ENCODE measurements at places on chromosomes 4 and X. TPM values are rescaled to one million over a fixed set of nuclear protein-coding genes. Genes with fewer than 3 reads are reported as not detected.

The RLIM gene
- total RNA-seq: 8.6 TPM

The MAGED4B gene
- 1.3 TPM for total RNA-seq

The REPS2 gene
- 19.1 TPM for total RNA-seq

The ADAM29 gene
- not detected for total RNA-seq

The ALG13 gene
- total RNA-seq: 20.6 TPM

The CCKAR gene
- not detected for total RNA-seq

The PPP1R2C gene
- total RNA-seq: not detected

The CXorf49 gene
- not detected for total RNA-seq

The FGA gene
- total RNA-seq: 15,070 TPM

The MAGEC3 gene
- total RNA-seq: not detected

The BRCC3 gene
- 9.5 TPM for total RNA-seq

The UGT2B7 gene
- total RNA-seq: 218 TPM

The DMD gene
- total RNA-seq: 32.2 TPM

The CXorf65 gene
- total RNA-seq: not detected

The CITED1 gene
- total RNA-seq: not detected

The CLTRN gene
- 9.6 TPM for total RNA-seq

The HOPX gene
- total RNA-seq: 0.30 TPM

The GUCY1A1 gene
- 4.9 TPM for total RNA-seq

The DNAAF6 gene
- not detected for total RNA-seq

The HAUS7 gene
- total RNA-seq: 11.2 TPM

The ADGRL3 gene
- total RNA-seq: 0.33 TPM

The RBMXL3 gene
- not detected for total RNA-seq

The SMIM31 gene
- total RNA-seq: not detected

The USP11 gene
- 10.2 TPM for total RNA-seq

The TMPRSS11F gene
- not detected for total RNA-seq

Data from left lobe of liver (tissue), 2 donors.